ENCODE measurements at places on chromosomes 13 and 19.
A peak's percentile ranks its signal among the peaks of the same experiment; 100 is the strongest.

GRCh38 chr13:87696458-87696857 lies 25.3 kb downstream of the SLITRK5 start:
- no peak overlapping the region for H3K4me3 ChIP-seq
- no peaks in the 10 kb centered on the region for H3K4me1 ChIP-seq
- no peak for DNase-seq
- H3K27me3 ChIP-seq, result no peaks in the 10 kb centered on the region
- H3K27ac ChIP-seq, result no peak overlapping the region

DNA sequence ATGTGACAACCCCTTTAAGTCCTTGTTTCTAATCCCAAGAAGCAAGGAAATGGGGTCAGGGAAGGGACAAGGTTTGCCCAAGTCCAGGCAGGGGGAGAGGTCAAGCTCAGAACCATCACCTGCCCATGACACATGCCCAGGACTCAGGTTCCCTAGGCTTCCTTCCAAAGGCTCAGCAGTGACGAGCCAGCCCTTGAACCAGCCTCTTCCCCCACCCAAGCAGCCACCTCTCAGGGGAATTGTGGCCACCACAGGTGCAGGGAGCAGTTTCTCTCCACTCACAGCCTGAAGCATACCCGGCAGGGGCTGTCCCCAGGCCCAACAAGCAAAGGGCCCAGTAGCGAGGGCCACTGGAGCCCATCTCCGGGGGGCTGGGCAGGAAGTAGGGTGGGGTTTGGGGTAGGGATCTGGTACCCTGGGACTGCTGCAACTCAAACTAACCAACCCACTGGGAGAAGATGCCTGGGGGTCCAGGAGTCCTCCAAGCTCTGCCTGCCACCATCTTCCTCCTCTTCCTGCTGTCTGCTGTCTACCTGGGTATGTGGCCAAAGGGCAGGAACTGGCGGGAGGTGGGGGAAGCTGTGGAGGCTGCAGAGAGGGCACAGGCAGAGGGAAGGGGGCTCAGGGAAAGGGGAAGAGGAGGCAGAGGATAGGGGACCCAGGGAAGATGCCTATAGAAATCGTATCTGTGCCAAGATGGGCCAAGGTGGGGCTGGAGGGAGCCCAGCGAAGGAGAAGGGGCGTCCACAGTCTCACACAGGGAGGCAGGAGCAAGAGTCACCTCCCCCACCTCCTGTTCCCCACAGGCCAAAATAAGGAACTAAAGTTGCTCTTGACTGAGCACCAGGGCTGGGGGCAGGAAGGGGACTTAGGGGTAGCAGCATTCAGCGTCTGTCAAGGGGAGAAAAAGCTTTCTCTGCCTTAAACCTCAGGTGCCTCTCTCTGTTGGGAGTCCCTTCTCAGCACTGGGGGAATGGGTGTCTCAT lies at the start of gene CD79A:
CD79A (plus strand) TSS at position 433 of the 986 bp plus-strand sequence; CDS start at position 459, 26 bp downstream.
- H3K36me3 ChIP-seq, result no peaks in the 10 kb centered on the region
- peak within 1 kb of the TSS; percentile 24 for H3K4me3 ChIP-seq
- H3K27me3 ChIP-seq, result no peaks in the 10 kb centered on the region
- H3K27ac ChIP-seq, result peak within 1 kb of the TSS; percentile 80
- H3K4me1 ChIP-seq, result peaks cover 90% of the 10 kb centered on the region

DNA sequence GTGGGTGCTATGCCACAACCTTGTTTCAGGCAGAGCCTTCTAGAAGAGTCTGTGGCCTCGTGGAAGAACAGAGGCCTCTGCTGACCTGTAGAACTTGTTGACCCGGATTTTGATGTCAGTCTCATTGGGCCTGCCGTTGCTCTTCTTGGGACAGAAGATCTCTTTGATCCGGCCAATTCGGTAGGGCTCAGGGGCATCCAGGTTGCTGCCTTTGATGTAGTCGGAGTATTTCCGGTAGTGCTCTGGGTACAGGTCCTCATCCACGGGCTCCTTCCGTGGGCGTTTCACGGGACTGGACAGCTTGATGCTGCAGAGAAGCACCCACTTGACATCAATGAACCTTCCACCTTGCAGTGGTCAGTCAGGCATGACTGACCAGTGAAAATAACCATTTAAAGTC lies 24.0 kb upstream of the EIF3G start:
- no peak overlapping the region for H3K4me3 ChIP-seq
- H3K36me3 ChIP-seq, result peaks cover 55% of the 10 kb centered on the region
- H3K27ac ChIP-seq, result peak overlapping the region; percentile 82
- DNase-seq, result no peak

DNA sequence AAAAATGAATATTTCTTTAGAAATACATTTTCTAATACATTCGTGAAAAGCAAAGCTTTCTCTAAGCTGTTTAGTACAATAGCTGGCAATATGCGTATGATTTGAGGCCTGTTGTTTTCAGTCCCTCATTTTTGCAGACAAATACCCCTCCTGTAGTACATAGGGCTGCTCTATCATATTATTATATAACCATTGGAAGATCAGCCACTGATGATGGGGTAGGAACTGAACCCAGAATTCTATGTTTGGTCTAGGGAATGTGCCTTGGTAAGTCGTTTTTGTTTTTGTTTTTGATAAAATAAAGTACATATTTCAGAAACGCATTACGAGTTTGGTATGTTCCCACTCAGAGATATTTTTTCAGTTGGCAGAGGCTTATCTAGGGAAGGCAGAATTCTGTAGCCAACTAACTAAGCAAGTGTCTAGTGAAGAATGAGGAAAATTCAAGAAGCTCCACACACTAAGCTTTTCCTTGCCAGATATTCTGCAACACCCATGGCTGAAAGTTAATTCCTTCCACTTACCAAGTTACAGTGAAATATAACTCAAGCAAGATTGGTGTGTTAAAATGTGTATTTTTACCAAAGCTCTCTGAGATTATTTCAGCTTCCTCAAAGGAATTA lies 656.9 kb upstream of the MIR17HG start:
- H3K4me3 ChIP-seq, result no peak overlapping the region
- no peaks in the 10 kb centered on the region for H3K4me1 ChIP-seq
- no peaks in the 10 kb centered on the region for H3K27me3 ChIP-seq
- H3K27ac ChIP-seq, result no peak overlapping the region
- no peaks in the 10 kb centered on the region for H3K36me3 ChIP-seq

DNA sequence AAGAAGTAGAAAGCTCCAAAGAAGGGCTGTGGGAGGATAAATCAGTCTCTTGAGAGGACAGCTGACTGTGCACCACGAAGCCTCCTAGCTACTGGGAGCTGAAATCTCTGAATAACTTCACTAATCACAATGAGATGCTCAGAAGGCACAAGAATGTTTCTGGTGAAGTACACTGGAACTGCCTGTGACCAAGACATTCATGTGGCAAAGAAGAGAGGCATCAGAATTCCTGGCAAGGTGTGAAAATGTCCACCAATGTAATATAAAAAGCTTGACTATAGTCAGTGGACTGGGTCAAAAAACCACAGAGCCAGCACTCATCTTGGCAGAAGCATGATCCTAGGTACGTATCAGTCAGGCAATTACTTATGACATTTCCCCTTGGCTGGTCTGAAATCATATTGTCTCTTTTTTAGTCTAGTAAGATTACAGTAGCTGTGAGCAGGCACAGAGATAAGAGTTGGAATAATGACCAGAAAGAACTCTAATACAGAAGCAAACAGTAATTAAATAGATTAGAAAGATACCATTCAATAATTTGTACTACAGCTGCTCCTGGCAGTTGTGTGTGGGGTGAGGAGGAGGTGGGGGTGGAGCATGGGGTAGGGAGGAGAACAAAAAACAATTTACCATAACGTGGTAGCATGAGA lies 434.7 kb downstream of the DIAPH3 start:
- no peaks in the 10 kb centered on the region for H3K36me3 ChIP-seq
- H3K27me3 ChIP-seq, result no peaks in the 10 kb centered on the region
- H3K27ac ChIP-seq, result no peak overlapping the region
- no peak overlapping the region for H3K4me3 ChIP-seq
- no peaks in the 10 kb centered on the region for H3K4me1 ChIP-seq
